NCI-H2171 treated with DMSO at 0.1 percent for 48 hours (cell line): ENCODE measurements at places on chromosomes 3 and 15.

- no peak for DNase-seq
Observed at GRCh38 chr3:146092230-146092629, 68.8 kb downstream of the PLOD2 start.

DNA sequence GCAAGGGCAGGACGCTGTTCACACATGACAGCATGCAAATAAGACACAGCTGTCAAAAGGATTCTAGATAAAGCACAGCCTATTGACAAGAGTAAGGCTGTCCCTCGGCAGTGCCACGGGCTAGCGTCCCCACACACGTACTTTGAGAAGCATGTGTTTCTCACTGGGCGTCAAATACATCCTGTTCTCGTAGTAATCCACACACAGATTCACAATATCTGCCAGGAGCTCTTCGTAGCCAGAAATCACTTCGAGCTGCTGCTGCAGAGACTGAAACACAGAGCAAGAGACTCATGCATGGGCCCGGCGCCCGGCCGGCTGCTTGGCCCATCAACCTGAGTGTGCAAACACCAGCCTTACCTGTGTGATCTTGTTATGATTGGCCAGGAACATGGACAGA, 41.1 kb downstream of the CYFIP1 start:
- DNase-seq: no peak

DNA sequence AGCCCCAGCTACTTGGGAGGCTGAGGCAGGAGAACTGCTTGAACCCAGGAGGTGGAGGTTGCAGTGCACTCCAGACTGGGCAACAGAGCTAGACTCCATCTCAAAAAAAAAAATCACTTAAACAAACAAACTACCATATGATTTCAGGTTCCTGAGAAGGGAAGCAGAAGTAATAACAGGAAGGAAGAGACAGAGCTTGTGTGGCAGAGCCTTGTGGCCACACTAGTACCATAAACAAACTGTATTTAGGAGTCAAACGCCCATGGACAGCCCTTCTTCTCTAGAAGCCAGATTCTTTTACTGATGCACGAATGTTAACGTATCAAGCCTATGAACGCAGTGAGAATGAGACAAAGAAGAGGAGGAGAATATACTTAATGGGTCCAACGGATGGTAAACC, 12.0 kb downstream of the MTMR10 start:
- no peak for DNase-seq

GRCh38 chr3:40770061-40770460, 245.3 kb downstream of the ZNF621 start:
- no peak for DNase-seq

DNA sequence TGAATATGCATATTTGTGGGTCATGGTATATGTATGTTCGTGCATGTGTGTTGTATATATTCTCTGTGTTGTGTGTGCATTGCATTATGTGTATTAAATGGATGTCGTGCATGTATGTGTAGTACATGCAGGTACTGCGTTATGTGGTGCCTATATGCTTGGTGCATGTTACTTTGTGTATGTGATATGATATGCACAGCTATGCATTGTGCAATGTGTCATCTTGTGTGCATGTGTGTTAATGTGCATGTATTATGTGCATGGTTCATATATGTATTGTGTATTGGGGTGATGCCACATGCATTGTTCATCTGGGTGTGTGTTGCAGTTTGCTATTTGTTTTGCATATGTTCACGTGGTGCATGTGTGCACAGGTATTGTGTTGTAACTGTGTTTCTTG, 2.9 kb downstream of the GALNT15 start:
- DNase-seq: no peak

DNA sequence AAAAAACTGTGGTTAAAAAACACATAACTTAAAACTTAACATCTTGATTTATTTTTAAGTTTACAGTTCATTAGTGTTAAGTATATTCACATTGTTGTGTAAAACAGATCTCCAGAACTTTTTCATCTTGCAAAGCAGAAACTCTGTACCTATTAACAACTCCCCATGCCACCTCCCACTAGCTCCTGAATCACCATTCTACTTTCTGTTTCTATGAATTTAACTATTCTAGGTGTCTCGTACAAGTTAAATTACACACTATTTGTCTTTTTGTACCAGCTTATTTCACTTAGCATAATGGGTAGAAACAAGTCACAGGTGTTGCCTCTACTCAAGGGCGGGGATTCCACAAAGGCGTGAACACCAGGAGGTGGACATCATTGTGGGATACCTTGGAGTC, 43.2 kb downstream of the CRTC3 start:
- no peak for DNase-seq

- DNase-seq: no peak
Observed at GRCh38 chr15:41583795-41584194, 24.8 kb downstream of the TYRO3 start.

- DNase-seq: no peak
Observed at GRCh38 chr3:184842433-184842832, 30.5 kb downstream of the VPS8 start.

DNA sequence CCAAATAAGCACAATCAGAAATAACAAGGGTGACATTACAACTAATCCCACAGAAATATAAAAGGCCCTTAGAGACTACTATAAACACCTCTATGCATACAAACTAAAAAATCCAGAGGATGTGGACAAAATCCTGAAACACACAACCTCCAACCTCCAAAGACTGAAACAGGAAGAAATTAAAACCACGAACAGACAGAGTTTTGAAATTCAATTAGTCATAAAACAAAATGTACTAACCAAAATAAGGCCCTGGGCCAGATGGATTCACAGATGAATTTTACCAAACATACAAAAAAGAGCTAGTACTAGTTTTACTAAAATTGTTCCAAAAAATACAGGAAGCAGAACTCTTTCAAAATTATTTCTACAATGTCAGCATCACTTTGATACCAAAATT, 1043.6 kb downstream of the DIPK2A start:
- no peak for DNase-seq

- DNase-seq: no peak
Observed at GRCh38 chr3:58411851-58412830, 21.5 kb downstream of the PDHB start.

DNA sequence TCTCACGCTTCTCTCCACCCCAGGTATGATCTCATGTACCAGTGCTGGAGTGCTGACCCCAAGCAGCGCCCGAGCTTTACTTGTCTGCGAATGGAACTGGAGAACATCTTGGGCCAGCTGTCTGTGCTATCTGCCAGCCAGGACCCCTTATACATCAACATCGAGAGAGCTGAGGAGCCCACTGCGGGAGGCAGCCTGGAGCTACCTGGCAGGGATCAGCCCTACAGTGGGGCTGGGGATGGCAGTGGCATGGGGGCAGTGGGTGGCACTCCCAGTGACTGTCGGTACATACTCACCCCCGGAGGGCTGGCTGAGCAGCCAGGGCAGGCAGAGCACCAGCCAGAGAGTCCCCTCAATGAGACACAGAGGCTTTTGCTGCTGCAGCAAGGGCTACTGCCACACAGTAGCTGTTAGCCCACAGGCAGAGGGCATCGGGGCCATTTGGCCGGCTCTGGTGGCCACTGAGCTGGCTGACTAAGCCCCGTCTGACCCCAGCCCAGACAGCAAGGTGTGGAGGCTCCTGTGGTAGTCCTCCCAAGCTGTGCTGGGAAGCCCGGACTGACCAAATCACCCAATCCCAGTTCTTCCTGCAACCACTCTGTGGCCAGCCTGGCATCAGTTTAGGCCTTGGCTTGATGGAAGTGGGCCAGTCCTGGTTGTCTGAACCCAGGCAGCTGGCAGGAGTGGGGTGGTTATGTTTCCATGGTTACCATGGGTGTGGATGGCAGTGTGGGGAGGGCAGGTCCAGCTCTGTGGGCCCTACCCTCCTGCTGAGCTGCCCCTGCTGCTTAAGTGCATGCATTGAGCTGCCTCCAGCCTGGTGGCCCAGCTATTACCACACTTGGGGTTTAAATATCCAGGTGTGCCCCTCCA, 19.1 kb downstream of the TYRO3 start:
- DNase-seq: no peak
